ENCODE measurements at places on chromosomes 3 and 15.

GRCh38 chr15:58010983-58011382 lies 54.5 kb downstream of the ALDH1A2 start:
- no peak for DNase-seq

DNA sequence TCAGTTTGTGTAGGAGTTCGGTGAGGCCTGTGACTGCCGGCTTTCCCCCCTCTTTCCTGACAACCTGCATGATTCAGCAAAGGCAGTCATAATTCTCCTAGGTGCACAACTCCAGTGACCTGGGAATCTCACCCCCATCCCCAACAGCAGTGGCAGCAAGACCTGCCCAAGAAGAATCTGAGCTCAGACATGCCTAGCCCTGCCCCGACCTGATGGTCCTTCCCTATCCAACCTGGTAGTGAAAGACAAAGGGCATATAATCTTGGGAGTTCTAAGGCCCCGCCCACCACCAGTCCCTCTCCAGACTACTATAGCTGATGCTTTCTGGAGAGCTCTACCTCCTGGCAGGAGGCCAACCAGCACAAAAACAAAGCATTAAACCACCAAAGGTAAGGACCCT lies 44.2 kb upstream of the ZBED2 start:
- DNase-seq = no peak

DNA sequence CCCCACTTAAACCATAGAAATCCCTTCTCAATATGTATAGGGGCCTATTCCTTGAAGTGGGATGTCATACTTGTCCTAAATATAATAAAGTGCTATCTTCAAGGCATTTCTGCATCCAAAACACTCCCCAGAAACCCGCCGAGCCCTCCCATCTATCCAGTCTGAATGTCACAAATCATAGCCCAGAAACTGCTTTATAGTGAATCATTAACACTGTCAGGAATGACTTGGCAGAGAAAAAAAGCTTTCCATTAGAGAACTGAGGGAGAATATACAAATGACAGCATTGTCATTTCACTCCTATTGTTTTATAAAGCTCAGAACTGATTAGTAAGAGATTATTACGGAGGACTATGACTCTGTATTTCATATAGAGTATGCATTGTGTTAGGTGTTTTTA lies 48.4 kb upstream of the MEIS2 start:
- DNase-seq = no peak

DNA sequence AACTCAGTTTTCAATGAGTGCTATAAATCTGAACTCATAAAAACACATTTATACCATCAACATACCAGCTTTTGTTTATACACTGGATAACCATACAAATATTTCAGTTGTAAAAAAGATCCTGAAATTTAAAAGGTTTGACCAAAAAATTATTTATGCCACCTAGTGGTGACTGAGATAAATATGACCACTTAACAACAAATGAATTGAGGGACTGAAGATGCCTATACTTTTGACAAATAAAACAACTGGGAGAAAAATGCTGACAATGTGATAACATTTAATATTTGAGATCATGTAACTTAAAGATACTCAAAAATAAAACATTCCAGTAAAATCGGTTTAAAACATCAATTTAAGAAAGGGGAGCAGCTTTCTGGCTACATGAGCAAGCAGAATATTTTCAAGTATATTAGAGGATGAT lies 30.4 kb downstream of the ATG3 start:
- no peak for DNase-seq

- DNase-seq = peak; percentile 12
Observed at GRCh38 chr15:28021281-28022039, 77.7 kb downstream of the OCA2 start.

DNA sequence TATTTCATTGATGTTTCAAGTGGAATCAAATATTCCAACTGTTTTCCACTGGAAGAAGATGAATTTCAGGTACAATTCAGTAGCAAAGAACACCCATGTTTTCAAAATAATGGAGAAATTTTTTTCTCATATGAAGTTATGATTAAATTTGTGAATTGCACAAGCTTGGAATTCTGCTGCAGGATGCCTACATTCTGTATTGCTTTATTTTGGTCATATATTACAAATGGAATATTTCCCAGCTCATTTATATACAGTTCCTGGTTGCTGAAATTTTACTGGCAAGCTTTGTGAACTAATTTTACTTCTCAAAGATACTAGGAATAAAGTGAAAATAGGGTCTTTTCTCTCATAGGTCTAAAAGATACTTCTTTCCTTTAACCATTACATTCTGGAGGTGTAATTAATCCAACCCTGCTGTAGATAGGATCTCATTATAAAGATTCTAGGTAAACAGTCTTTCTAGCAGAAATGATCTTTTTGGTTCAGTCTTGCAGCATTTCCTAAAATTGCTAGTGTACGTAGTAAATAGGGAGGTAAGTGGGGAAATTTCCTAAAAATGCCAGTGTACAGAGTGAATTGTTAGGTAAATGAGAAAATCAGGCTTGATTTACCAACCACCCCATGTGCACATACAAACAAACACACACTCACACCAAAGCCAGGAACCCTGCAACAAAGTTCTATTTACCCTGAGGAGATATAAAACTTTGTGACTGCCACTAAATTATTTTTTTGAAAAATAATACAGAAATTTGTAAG lies 393.5 kb upstream of the TPRG1 start:
- DNase-seq = no peak

DNA sequence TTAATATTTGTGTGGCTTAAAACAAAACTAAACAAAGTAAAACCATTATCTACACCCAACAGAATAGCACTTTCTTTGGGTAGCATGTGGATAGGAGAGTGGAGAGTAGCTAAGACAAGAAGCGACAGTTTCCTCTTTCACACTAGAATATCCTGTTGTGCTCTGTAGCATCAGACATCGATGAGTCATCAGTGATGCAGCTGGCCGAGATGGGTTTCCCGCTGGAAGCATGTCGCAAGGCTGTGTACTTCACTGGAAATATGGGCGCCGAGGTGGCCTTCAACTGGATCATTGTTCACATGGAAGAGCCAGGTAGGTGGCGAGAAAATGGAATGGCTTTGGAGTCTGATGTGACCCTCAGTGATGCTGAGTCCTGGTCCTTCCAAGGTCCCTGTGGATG lies 108.1 kb downstream of the USP13 start:
- no peak for DNase-seq

DNA sequence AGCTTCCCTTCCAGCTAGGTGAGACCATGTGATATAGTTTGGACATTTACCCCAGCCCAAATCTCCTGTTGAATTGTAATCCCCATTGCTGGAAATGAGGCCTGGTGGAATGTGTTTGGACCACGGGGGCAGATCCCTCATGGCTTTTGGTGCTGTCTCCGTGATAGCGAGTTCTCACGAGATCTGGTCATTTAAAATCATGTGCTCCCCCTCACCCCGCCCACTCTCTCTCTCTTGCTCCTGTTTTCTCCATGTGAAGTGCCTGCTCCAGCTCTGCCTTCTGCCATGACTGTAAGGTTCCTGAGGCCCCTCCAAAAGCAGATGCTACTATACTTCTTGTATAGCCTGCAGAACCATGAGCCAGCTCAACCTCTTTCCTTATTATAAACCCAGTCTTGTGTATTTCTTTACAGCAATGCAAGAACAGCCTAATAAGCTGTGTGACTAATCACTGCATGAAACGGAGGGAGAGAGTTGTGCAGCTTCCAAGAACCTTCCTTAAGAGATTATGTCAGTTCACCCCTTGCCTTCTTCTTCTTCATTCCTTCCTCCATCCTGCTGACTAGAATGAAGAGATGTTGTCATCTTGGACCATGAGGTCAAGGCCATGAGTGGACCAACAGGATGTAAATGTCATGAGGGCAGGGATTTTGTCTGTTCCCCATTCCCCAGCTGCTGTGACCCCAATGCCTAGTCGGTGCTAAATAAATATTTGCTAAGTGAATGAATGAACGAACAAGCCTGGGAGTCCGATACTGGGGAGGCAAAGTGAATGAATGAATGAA lies 91.0 kb downstream of the CPN2 start:
- DNase-seq = no peak

DNA sequence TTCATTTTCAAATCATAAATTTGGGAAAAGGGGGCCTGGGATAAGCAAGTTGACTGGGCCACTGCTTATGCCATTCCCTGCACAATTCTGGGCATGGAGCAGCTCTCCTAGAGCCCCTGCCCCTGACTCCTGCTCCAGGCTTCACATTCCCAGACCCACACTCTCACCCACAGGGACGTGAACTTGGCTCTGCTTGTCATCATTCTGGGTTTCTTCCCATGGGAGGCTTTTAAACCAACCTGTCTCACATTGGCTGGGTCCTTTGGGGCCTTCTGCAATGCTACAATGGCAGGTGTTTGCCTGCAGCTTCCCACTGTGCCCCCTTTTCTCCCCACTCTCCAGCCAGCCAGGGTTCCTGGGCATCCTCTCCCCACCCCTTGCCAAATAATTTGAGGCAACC lies 49.1 kb downstream of the CYP19A1 start:
- DNase-seq = no peak

GRCh38 chr3:171351676-171352075 lies 108.5 kb downstream of the TNIK start:
- DNase-seq = no peak

DNA sequence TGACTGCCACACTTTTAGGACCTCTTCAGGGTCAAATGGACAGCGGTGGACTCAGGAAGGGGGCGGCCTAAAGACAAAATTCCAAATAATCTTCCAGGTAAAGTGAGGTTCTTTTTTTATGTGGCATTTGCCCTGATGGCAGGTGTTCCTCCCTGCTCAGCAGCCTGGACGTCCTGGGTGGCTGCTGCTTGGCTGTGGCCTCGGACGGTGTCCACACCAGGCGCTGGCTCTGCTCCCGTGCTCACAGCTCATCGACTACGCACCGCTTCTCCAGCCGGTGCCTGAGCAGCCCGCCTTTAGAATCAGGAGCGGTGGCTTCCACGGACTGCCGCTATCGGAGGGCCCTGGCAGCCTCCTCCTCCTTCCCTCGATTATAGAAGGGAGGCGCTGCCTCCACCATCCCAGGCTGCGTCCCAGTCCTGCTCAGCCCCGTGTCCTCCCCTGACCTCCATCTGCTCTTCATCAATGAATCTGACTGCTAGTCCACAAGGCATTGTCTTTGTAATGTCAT lies 41.9 kb downstream of the PCSK6 start:
- DNase-seq = no peak

GRCh38 chr3:75144406-75144805 lies 519.7 kb upstream of the FRG2C start:
- no peak for DNase-seq
